ENCODE measurements at places on chromosomes 4 and X. TPM values are rescaled to one million over a fixed set of nuclear protein-coding genes. Genes with fewer than 3 reads are reported as not detected.

GRCh38 chr4:37317104-37317643 is 72.6 kb downstream of the NWD2 start:
- no peak for DNase-seq

DNA sequence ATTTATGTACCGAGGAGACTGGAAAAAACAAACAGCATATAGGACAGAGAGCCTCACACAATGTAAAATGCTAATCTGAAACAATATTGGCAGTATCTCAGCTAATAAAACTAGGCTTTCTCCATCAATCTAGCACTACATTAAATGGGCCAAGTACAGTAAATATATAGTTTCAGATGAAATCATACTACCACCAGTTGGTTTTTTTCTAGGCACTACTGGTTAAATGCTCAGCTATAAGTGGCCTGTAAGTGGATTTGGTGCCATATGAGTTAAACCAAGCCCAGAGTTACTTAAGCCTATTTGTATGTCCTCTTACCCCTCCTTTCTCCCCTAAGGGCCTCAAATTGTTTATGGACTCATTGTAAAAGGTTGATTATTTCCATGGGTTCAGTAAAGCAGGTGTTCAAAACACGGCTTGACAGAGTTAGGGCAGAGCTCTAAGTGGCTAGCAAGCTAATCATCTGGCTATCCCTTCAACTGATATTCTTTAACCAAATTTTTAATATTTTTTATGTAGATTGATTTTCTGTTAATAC is 57.5 kb downstream of the FAM13A start:
- DNase-seq, result no peak

GRCh38 chr4:169338241-169338640 is 67.5 kb upstream of the SH3RF1 start:
- no peak for DNase-seq

DNA sequence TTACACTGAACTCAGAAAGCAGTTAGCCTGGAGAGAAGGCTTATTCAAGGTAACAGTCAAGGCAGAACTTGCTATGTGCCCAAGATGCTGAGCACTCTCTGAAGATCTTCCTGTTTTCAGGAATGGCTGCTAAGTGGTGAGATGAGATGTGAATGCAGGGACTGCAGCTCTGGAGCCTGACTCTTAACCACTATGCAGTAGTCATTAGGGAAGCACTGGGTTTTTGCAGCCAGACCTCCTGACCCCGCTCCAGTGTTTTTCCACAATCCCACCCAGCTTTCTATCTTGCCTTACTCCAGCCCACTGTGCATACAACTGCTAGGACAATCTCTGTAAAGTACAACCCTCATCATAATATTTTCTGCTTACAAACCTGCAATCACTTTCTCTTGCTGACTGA is 95.2 kb upstream of the LNX1 start:
- no peak for DNase-seq

- no peak for DNase-seq
These were observed 11.4 kb upstream of the CITED1 start for GRCh38 chrX:72317139-72317538.

- no peak for DNase-seq
These were observed 34.9 kb downstream of the GNL3L start for GRCh38 chrX:54564936-54565335.

Gene EFHC2
- not detected for polyA plus RNA-seq

Data from BJ (cell line).